Stimulated activated CD8-positive, alpha-beta memory T cell treated with anti-CD3 and anti-CD28 coated beads, Interleukin-2, amount 100 ng/mL, for 1 hour (primary cell): ENCODE measurements at places on chromosomes 5 and 9.

- no peak for DNase-seq
These were observed 32.4 kb downstream of the MYO10 start for GRCh38 chr5:16903480-16904300.

DNA sequence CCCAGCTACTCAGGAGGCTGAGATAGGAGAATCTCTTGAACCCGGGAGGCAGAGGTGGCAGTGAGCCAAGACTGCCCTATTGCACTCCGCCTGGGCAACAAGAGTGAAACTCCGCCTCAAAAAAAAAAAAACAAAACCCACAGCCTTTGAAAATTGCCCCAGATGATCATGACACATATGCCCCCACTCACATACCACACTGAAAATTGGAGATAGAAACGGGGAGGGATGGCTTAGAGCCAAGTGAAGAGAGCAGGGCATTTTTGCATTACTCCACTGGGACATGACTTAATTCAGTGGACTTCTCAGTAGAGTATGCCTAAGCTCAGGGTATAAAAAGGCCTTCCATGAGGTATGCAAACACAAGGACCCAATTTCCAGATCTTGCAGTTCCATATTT, 309.3 kb downstream of the BNC2 start:
- no peak for DNase-seq

GRCh38 chr9:36113999-36114398, 22.5 kb upstream of the GLIPR2 start:
- DNase-seq = no peak

DNA sequence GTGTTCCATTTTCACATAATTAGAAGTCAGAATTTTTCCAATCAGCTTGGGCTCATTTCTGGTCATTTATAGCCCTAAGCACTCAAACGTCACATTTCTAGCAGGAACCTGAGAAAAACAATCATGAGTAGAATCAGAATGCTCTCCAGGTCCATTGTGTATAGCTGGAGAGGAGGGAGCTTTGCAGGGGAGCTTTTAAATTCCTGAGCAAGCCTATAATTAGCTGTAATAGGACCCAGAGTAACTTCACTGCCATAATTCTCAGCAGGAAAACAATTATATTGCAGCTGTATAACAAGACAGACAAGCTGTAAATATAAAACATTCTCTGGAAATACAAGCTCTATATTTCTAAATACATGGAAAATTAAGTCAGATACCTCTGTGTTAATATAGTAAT, 637.6 kb upstream of the SGCD start:
- no peak for DNase-seq

- no peak for DNase-seq
These were observed 7.1 kb downstream of the ANP32B start for GRCh38 chr9:97990259-97990658.

GRCh38 chr9:14515571-14516198, 177.5 kb downstream of the ZDHHC21 start:
- DNase-seq = no peak

- no peak for DNase-seq
These were observed 86.1 kb downstream of the F2RL2 start for GRCh38 chr5:76537073-76537543.

GRCh38 chr9:121672213-121672612, 20.8 kb downstream of the DAB2IP start:
- no peak for DNase-seq

GRCh38 chr5:142597546-142598337, 88.1 kb downstream of the FGF1 start:
- DNase-seq = no peak

DNA sequence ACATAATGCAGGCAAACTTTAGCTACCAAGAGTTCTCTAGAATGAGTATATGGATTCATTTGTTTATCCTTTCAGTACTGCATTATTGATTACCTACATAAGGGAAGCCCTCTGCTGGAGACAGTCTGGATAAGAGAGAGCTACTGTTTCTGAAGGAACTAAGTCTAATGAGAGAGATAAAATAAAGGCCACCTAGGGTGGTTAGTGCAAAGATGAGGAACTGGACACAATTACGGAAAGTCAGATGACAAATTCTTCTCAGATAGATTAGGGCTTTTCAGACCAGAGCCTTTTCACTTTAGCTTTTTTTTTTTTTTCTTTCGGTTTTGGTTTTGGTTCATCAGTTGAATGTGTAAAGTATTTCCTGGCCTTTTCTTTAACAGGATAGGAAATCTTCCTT, 31.3 kb downstream of the ISOC1 start:
- no peak for DNase-seq

DNA sequence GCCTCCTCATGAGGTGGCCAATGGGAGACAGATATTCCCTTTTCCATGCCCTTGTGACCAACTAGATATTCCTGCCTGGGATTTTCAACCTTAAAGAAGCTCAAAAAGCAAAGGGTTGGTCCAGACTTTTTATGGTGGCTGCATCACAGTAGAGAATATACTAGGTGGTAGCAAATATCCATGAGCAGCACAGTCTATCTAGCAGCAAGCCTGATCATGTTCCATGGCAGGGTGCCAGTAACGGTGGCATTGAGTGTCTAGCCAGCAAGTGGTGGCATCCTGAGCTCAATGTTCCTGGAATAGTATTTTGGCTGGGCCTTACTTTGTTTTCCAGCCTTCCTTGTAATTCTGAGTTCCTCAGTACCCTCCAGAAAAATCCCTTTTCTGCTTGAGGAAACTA, 25.8 kb downstream of the CDC25C start:
- no peak for DNase-seq

DNA sequence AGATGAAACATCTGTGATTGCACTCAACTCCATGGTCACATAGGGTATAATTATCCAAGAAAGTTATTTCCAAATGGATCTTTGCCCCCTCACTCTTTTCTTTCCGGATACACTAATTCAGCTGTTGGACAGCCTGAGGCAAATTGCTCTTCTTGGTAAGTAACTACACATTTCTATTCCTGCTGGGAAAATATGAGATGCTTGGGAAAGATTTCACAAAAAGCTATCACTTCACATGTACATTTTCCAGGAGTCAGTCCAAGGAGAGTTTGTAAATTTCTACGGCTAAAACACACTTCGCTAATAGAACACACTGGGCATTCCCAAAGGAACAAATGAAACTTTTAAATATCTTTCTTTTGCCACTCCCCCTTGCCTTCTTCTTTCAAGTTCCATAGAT, 123.0 kb upstream of the GRIA1 start:
- DNase-seq = no peak

DNA sequence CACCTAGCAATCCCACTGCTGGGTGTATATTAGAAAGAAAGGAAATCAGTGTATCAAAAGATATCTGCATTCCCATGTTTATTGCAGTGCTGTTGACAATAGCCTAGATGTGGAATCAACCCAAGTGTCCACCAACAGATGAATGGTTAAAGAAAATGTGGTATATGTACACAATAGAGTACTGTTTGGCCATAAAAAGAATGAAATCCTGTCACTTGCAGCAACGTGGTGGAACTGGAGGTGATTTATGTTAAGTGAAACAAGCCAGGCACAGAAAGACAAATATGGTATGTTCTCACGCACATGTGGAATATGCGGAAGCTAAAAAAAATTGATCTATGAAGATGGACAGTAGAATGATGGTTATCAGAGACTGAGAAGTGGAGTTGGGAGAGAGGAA, 221.6 kb upstream of the DAP start:
- no peak for DNase-seq

DNA sequence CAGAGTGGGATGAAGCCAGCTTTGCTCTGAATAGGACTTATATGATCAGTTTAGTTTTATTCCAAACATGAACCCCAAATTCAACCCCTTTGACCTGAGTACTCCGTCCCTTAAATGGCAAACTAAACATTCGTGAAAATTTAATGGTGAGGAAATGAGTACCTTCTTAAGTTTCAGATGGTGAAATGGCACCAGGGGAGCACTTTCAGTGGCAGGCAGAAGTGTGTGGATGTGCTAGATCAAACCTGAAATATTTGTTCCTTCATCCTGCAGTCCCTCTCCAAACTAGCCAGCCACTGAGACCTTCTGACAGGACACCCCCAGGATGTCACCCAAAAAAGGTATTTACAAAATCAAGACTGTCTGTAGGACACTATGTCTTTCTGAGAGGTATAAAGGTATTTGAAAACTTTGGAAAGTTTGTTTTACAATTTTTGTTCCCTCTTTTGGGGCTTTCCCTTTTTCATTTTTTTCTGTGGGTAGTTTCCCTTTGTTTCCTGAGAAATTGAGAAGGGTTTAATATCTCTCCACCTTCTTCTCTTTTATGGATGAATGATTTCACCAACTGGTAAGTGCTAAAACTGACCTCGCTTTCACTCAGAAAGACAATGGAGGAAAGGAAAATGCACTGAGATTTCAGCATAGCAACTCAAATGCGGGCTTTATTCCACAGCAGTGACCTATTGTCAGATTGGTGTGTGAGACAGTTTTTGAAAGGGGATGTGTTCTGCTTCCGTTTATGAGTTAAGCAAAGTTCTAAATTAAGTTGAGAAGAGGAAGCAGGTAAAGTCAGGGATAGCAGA, 127.1 kb downstream of the TMC1 start:
- no peak for DNase-seq

GRCh38 chr5:148626081-148626613, 28.2 kb downstream of the HTR4 start:
- DNase-seq = no peak

- DNase-seq = no peak
These were observed 5.1 kb downstream of the GLRX start for GRCh38 chr5:95817430-95817829.

- DNase-seq = no peak
These were observed 34.0 kb upstream of the PPP1R2B start for GRCh38 chr5:156815988-156816599.

DNA sequence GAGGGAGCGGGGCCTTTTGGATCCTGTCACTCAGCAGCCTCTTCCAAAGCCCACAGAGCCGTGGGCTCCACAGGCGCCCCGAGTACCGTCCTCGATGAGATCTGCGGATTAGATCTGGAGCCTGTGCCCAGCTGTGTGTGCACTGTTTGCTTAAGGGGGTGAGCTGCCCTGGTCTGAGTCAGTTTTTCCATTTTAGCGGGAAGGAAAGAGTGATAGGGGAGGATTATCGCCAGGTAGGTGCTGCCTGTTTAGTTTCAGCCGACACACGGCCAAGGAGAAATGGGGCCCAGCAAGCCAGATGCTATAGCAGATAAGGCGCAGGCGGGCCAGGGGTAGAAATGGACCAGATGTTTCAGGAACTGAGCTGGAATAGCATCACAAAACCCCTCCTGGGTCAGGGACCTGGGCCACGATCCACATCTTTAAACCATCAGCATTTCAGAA, 18.1 kb downstream of the COL5A1 start:
- DNase-seq = no peak
